ENCODE measurements at places on chromosomes 2 and 18. TPM values are rescaled to one million over a fixed set of nuclear protein-coding genes. Genes with fewer than 3 reads are reported as not detected.

Gene DNAJC5G
- total RNA-seq: not detected

Gene SIX2
- not detected for total RNA-seq

Gene TMEFF2
- total RNA-seq: not detected

Gene LMAN1
- 126 TPM for total RNA-seq

Gene GCG
- total RNA-seq: not detected

Gene UGT1A7
- total RNA-seq: not detected

Gene SMYD1
- not detected for total RNA-seq

Gene NYAP2
- not detected for total RNA-seq
